WTC11 (cell line): ENCODE measurements at places on chromosomes 3 and 15. TPM values are rescaled to one million over a fixed set of nuclear protein-coding genes. Genes with fewer than 3 reads are reported as not detected.
A peak's percentile ranks its signal among the peaks of the same experiment; 100 is the strongest.

DNA sequence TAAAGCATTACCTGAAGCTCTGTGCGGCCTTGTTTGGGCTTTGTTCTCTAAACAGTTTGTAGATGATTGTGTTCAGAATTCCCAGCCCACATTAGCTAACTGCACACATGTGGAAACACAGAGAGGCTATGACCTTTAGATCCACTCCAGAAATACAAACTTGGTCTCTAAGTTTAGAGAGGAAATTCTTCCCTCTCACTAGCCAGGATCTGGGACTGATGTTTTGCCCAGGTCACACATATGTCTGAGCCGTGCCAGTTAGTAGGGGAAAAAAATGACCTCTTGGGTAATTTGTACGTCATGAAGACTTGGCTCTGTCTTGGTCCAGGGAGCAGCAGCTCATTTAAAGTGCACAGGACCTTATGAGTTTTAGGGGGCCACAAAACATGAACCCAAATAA lies 223.1 kb downstream of the RBMS3 start:
- H3K27me3 ChIP-seq, result no peaks in the 10 kb centered on the region
- no peaks in the 10 kb centered on the region for H3K36me3 ChIP-seq
- no peak for DNase-seq
- H3K4me1 ChIP-seq, result peaks cover 4% of the 10 kb centered on the region; the same call in 1 of the 2 replicates

DNA sequence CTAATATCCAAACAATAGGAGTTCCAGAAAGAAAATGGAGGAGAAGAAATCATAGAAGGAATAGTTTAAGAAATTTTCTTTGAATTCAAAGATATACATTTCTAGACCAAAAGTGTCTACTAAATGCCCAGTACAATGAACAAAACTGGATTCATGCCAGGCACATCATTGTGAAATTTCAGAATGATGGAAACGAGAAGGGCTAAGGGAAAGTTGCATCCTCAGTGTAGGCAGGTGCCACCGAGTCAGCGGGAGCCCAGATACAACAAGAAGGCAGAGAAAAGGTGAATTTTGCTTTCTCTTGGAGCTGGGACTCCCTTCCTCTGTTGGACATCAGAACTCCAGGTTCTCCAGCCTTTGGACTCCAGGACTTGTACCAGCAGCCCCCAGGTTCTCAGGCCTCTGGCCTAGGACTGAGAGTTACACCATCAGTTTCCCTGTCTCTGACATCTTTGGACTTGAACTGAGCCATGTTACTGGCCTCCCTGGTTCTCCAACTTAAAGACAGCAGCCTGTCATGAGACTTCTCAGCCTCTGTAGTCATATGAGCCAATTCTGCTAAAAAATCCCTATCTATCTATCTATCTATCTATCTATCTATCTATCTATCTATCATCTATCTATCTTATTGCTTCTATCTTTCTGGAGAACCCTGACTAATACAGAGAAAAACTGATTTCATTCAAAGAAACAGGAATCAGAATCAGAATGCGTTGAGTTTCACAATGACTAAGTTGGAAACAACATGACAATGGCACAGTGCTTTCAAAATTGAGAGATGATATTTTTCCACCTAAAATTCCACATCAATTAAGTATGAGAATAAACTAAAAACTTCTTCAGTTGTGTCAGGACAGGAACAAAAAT lies 207.7 kb downstream of the FAM43A start:
- peaks cover 4% of the 10 kb centered on the region; the same call in 1 of the 2 replicates for H3K36me3 ChIP-seq
- H3K27me3 ChIP-seq, result no peaks in the 10 kb centered on the region
- H3K4me3 ChIP-seq, result no peak overlapping the region
- no peaks in the 10 kb centered on the region for H3K4me1 ChIP-seq
- DNase-seq, result no peak

DNA sequence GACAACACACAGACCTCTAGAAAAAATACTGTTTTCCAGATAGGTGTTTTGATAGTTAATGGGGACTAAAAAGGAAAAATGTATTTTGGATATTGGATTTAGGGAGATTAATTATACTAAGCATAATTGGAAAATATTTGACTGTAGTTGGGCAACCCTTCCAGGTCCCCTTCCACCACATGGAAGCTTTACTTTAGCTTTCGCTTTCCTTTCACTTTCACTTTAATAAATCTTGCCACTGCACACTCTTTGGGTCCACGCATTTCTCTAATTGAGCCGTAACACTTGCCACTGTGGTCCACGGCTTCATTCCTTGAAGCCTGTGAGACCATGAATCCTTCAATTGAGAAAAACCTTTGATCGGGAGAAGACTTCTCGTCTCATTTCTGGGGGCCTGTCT lies 15.5 kb downstream of the GLDN start:
- no peak for DNase-seq
- no peaks in the 10 kb centered on the region for H3K36me3 ChIP-seq
- H3K4me3 ChIP-seq, result no peak overlapping the region
- H3K4me1 ChIP-seq, result peaks cover 4% of the 10 kb centered on the region; the same call in 1 of the 2 replicates

GRCh38 chr15:89556413-89557262 lies 18.6 kb upstream of the TICRR start:
- peaks cover 4% of the 10 kb centered on the region; the same call in 1 of the 2 replicates for H3K27me3 ChIP-seq
- H3K27ac ChIP-seq, result no peak overlapping the region; the same call in 1 of the 2 replicates
- H3K36me3 ChIP-seq, result no peaks in the 10 kb centered on the region
- H3K4me3 ChIP-seq, result no peak overlapping the region
- peak; percentile 63 for DNase-seq
- H3K4me1 ChIP-seq, result peaks cover 3% of the 10 kb centered on the region; the same call in 1 of the 2 replicates

ACAD9 gene
- 31.2 to 35.2 TPM (median 31.8 TPM) in 3 replicates for total RNA-seq

GRCh38 chr3:30233913-30234646 lies 372.3 kb upstream of the TGFBR2 start:
- no peaks in the 10 kb centered on the region; the same call in 1 of the 2 replicates for H3K36me3 ChIP-seq
- no peaks in the 10 kb centered on the region for H3K27me3 ChIP-seq
- no peak overlapping the region for H3K27ac ChIP-seq

DNA sequence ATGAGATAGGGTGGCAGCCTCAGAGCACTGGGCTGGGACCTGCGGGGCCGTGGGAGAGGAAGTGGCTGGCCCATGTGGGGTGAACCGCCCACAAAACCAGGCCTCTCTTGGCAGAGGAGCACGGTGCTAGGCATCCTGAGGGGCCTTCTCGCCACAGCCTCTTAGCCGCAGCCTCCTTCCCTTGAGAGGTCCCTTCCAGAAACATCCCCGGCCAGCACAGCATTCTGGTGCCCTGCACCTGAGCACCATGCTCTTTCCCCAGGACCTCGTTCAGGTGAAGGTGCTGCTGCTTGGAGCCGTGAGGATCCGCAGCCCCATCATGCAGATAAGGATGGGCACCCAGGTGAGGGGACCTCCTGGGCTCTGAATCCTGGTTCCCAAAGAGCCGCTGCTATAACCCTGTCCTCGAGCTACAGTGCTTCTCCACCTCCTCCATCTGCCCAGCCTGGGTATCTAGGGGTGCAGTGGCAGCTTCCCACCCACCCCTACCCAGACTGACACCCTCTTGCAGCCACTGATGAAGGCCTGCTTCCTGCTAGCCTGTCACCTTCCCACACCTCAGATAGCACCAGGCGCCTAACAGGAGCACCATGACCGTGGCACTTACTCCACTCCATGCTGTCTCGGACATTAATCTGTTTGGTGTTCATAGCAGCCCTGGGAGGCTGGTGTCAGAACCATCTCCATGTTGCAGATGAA lies 11.2 kb upstream of the TXNRD3 start:
- no peak overlapping the region for H3K27ac ChIP-seq
- DNase-seq, result no peak
- no peak overlapping the region for H3K4me3 ChIP-seq
- H3K4me1 ChIP-seq, result peaks cover 4% of the 10 kb centered on the region
- no peaks in the 10 kb centered on the region for H3K36me3 ChIP-seq
- no peaks in the 10 kb centered on the region for H3K27me3 ChIP-seq

GRCh38 chr3:124934577-124934976 lies at the start of gene MUC13:
Gene MUC13, minus strand, starts transcription at chr3:124934751. Its CDS starts 39 bp downstream, at chr3:124934712.
- no peak for DNase-seq
- H3K27ac ChIP-seq, result no peak within 1 kb of the TSS
- no peaks in the 10 kb centered on the region for H3K4me1 ChIP-seq

GRCh38 chr15:64070965-64071851 lies 22.4 kb downstream of the CIAO2A start:
- H3K27ac ChIP-seq, result no peak overlapping the region
- H3K4me3 ChIP-seq, result no peak overlapping the region
- no peaks in the 10 kb centered on the region for H3K27me3 ChIP-seq
- no peak for DNase-seq
- H3K36me3 ChIP-seq, result peaks cover 28% of the 10 kb centered on the region

- H3K27ac ChIP-seq, result no peak overlapping the region
- no peak overlapping the region for H3K4me3 ChIP-seq
- H3K36me3 ChIP-seq, result peaks cover 7% of the 10 kb centered on the region
- DNase-seq, result no peak
- 0 out of 2 replicates have a peak, but pooled peaks cover 2% of the 10 kb centered on the region for H3K4me1 ChIP-seq
- H3K27me3 ChIP-seq, result no peaks in the 10 kb centered on the region; the same call in 1 of the 2 replicates
Measured at GRCh38 chr15:58764468-58764867, 6.6 kb upstream of the MINDY2 start.

DNA sequence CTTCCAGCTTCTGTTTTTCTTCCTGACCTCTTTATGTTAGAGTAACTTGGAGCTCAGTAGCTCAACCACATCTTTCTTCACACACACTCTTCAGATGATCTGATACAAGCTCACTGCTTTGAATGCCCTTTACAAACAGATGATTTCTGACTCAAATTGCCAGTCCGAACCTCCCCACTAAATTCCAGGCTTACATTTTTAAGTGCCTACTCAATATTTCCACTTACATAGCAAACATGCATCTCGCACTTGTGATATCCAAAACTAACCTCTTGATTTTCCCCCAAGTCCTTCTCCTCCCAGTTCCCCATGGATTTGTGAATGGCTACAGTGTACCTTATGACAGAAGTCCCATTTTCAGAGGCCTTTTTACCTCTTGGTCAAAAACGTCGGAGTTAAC lies 139.1 kb downstream of the GBE1 start:
- DNase-seq, result no peak
- H3K4me1 ChIP-seq, result peaks cover 19% of the 10 kb centered on the region
- H3K27me3 ChIP-seq, result no peaks in the 10 kb centered on the region
- H3K4me3 ChIP-seq, result no peak overlapping the region
- H3K27ac ChIP-seq, result no peak overlapping the region

MIX23 gene
- 78.0 to 81.7 TPM (median 80.9 TPM) in 3 replicates for total RNA-seq

PIK3R4 gene
- 37.2 to 43.8 TPM (median 41.5 TPM) in 3 replicates for total RNA-seq

ADGRG7 gene
- total RNA-seq, result not detected in 3 replicates

DNA sequence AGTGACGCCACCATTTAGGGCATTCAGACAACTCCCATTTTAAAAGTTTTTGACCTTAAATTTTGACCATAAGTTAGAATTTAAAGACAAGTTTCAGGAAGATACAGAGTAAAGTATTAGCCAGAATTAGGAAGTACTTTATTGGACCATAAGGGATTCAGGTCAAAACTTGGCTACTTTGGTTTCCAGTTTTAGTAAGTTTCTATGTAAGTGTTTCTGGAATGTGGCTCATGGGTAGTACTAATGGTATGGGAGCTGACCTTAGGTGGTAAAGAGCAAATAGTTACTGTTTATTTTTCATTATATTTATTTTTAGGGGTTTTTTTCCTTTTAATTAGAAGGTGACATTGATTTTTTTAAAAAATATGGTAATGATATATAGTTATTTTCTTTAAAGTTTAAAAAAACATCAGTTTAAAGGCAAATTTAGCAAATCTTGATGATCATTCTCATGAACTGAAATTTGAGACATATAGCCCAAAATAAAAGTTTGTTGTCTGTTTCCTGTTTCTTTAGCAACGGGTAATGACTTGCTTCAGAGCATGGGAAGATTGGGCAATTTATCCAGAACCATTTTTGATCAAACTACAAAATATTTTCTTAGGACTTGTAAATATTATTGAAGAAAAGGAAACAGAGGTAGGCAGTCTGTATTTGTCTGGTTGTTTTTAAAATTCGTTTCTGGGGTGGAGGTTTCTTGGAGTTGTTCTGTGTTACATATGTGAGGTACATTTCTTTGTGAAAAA lies 34.3 kb downstream of the U2SURP start:
- no peaks in the 10 kb centered on the region for H3K4me1 ChIP-seq
- no peak for DNase-seq
- H3K36me3 ChIP-seq, result peaks cover 59% of the 10 kb centered on the region
- no peak overlapping the region for H3K4me3 ChIP-seq
- H3K27me3 ChIP-seq, result no peaks in the 10 kb centered on the region

- H3K4me1 ChIP-seq, result peaks cover 3% of the 10 kb centered on the region; the same call in 1 of the 2 replicates
- H3K27ac ChIP-seq, result no peak overlapping the region
- no peaks in the 10 kb centered on the region for H3K36me3 ChIP-seq
- DNase-seq, result no peak
Measured at GRCh38 chr15:91196127-91196526, 96.1 kb downstream of the SV2B start.

STAC gene
- total RNA-seq, result 5.5 to 6.4 TPM (median 5.6 TPM) in 3 replicates

GRCh38 chr15:67564968-67565345 lies 22.5 kb downstream of the MAP2K5 start:
- H3K36me3 ChIP-seq, result peaks cover 3% of the 10 kb centered on the region; the same call in 1 of the 2 replicates
- no peak overlapping the region for H3K4me3 ChIP-seq
- no peak overlapping the region for H3K27ac ChIP-seq
- DNase-seq, result no peak

FHIT gene
- total RNA-seq, result 2.6 to 8.0 TPM (median 7.1 TPM) in 3 replicates

PPP2R3A gene
- total RNA-seq, result 12.1 to 13.1 TPM (median 12.9 TPM) in 3 replicates
